NCI-H1436 (cell line): ENCODE measurements at places on chromosomes 6 and 20.

GRCh38 chr6:108163267-108163643 is 2.6 kb upstream of the NR2E1 start:
- no peak for DNase-seq

DNA sequence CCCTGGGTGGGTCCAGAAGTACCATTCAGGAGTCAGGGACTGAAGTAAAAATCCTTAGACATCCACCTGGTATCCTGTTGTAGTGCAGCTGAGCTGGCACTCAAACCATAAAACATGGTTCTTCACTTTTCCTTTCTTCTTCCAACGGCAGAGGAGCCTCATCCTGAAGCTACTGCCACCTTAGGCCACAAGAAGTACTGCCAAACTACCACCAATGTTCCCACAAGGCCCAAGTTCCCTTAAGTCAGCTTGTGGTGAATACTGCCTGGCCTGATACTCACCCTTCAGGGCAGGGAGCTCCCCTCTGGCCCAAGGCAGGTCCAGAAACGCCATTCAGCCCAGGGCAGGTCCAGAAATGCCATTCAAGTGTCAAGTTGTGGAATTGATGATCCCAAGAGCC is 1053.4 kb upstream of the CITED2 start:
- DNase-seq = no peak

- no peak for DNase-seq
These were observed 194.4 kb downstream of the KIF16B start for GRCh38 chr20:16378712-16379370.

DNA sequence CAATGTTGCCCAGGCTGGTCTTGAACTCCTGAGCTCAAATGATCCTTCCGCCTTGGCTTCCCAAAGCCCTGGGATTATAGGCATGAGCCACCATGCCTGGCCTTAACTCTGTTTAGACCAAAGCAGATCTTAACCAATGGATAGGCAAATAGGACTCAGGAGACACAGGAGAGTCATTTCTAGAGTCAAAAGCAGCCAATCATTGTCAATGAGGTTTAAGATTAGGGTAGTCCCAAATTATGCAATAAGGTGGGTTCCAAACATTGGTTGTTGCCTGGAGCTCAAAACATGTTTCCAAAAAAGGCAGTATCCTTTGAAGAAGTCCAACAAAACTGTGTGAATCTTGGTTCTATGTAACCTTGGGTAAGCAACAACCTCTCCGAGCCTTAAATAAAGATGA is 95.7 kb upstream of the JARID2 start:
- DNase-seq = no peak

DNA sequence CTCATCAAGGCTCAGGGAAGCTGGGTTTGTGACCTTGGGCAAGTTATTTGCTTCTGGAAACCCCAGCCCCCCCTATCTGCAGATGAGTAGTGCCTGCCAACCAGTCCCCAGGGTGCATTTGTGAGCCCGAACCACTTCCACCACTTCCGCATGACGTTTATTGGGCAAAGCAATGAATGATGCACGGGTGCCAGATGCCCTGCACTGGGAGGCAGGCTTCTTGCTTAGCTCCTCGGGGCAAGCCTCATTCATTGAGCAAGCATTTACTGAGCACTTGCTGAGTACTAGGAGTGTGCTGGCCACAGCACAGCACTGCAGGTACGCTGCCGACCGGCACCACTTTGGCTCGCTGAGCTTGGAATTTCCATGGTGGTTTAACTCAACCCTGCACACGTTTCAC is 60.2 kb downstream of the GNAS-AS1 start:
- DNase-seq = no peak
